ENCODE measurements at places on chromosomes 3 and 15.

GRCh38 chr15:53739187-53739586 lies 20.3 kb downstream of the WDR72 start:
- no peak for DNase-seq

DNA sequence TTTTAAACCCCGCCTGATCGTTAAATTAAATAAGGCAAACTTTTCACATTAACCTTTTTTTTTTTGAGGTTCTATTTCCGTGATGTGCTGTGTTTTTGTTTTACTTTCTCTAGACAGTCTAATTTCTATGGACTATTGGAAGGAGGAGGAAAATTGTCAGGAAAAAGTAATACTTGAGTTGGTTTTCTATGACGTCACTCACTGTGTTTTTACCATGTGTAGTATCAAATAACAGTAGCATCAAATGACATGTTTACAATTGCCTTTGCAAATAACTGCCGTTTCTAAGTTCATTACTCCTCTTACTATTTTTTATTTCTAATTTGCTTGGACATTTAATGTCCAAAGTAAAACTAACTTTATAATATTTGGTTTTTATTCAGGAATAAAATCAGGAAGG lies 32.3 kb downstream of the MYO1E start:
- DNase-seq = no peak

- DNase-seq = no peak
These were observed 23.0 kb downstream of the NEK10 start for GRCh38 chr3:27345959-27346865.

DNA sequence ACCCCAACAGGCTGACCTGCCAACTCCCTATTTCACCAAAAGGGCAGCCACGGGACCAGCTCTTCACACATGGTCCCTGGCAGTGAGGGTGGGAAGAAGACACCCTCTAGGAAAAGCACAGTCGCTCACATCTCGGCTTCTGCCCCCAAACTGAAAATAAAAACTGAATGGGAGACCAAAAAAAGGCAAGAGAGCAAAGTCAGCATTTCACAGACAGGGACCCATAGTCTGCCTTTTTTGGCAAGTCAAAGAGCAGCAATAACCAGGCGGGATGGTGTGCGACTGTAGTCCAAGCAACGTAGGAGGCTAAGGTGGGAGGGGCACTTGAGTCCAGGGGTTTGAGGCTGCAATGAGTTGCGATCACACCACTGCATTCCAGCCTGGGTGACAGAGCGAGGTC lies 154.1 kb downstream of the ADAMTS17 start:
- no peak for DNase-seq

DNA sequence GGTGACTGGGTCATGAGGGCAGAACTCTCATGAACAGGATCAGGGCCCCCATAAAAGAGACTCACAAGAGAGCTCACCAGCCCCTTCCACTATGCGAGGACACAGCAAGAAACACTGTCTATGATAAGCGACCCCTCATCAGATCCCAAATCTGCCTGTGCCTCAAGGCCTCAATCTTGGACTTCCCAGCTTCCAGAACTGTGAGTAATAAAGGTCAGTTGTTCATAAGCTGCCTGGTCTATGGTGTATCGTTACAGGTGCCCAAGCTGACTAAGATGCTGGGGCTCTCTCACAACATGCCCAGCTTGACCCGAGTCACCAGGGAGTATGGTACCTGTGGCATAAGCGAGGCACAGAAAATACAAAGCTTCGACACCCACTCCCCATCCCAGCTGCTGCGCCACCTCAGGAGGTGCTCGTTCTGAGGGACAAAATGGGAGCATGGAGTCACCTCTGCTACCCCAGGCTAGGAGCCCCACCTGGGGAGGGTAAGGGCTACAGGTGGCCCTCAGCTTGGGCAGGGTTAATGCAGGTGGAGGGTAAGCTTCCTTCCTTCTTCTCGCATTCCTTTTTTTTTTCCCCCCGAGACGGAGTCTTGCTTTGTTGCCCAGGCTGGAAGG lies 234.1 kb downstream of the ADAMTS17 start:
- DNase-seq = no peak

DNA sequence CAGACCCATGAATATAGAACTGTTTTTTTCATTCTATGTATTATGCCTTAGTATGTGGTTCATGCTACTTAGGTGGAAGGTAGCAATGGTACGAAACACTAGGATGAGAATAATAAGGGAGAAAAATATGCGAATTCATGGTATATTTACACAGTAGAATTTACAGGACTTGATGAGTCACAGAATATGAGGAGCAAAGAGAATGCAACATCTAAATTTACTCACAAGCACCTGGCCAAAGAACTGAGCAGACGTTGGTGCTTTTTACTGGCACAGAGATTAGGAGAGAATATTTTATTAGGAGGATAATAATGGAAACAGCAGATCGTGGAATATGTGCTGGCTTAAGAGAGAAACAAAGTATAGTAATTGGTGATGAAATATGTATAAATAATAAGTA lies 785.4 kb upstream of the ROBO1 start:
- no peak for DNase-seq

DNA sequence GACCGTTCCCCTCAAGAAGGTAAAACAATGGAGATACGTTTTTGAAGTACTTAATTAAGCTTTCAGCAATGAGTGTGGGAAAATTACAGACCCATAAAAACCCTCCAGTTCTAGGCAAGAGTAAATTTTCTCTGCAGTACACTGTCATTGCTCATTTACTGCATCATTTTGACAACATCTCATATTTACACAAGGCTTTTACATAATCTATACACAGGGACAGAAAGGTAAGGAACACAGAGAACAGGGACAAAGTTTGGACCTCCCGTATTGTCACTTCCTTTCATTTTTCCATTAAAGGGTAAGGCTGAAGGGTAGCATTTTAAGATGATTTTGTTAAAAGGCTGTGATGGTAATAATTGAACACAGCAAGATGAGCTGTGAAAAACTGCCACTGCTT lies 7.4 kb upstream of the HGD start:
- DNase-seq = no peak

DNA sequence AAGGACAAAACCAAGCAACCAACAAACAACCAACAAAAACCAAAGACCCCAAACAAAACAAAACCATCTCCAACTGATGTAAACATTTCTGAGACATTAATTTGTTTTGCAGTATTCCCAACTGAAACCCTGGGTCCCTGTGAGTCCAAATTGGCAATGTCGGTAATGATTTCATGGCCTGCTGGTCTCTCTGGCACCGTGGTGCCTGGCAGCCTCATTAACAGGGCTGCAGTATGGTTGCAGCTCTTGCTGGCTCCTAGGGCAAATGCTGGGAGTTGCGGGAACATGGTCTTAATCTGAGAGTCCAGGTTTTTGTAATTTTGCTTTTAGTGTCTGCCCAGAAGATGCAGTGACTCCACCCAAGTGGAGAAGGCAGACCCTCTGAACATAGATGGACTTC lies 128.3 kb downstream of the SV2B start:
- DNase-seq = no peak

DNA sequence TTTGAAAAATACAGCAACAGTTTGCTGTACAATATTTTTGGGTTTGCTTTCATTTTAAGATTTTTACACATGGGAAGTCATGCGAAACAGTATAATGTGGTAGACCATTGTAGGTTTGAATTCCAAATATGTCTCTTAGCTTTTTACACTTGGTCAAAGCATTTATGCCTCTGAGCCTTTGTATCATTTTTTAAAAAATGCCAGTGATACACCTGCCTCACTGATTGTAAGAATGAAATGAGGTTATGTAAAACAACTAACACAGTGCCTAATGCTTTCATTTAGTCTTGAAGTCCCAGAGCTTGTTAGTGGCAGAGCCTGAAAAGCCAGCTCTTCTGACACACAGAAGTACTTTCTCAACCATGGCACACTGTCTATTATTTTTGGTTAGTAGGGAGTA lies 202.0 kb downstream of the UBE2E2 start:
- DNase-seq = no peak

- no peak for DNase-seq
These were observed 41.6 kb downstream of the DMXL2 start for GRCh38 chr15:51580982-51581381.

DNA sequence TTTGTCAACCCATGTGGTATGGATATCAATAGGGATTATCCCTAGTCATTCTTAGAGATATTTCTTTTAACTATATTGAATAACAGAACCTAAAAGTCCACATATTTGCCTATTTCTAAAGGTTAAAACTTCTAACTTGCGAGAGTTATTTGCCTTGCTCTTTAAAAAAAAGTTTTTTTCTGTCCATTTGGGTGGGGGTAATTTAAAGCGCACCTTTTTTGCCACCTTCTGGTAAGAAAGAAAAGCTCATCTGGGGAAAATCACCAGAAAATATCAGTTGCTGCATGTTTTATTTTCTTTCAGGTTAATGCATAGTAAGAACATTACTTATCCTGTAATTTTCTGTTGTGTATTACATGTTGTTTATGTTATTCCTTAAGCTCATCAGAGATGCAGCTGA lies 242.0 kb upstream of the GOLGA6L4 start:
- DNase-seq = no peak

GRCh38 chr3:126934031-126934531 lies 48.8 kb upstream of the PLXNA1 start:
- no peak for DNase-seq

DNA sequence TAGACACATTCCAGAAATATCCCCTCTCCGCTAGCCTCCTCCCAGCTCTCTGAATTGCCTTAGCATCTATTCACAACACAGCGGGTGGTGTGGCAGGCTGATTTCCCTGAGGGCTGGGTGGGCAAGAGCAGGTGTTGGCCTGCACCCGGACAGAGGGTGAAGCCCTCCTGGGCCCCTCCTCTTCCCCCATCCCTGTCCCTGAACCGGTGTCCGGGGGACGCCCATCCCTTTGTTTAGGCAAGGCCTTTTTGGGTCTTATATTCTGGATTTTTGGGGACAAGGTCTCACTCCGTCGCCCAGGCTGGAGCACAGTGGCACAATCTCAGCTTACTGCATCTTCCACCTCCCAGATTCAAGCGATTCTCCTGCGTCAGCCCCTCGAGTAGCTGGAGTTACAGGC lies 55.2 kb upstream of the KLHL25 start:
- no peak for DNase-seq

DNA sequence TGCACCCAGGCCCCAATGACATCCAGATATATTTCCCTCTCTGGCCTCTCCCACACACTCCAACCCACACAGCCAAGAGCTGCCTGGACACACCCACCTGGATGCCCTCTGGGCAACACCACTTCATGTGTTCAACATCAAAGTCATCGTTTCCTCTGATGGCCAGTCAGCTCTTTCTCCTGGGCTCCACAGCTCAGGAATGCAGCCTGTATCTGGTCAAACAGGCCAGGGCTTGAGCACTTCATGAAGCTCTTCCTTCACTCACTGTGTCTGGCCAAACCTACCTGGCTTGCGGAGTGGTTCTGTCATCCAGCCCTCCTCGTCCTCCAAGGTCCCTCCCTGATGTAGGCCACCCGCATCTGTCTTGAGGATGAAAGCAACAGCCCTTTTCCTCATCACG lies 35.8 kb upstream of the SLC6A11 start:
- no peak for DNase-seq
